Mesenchymal stem cell (in vitro differentiated cells and primary cell): ENCODE measurements at places on chromosomes 13 and 19.
A peak's percentile ranks its signal among the peaks of the same experiment; 100 is the strongest.

- no peak overlapping the region for H3K4me3 ChIP-seq
- H3K36me3 ChIP-seq, result no peaks in the 10 kb centered on the region
- no peaks in the 10 kb centered on the region for H3K27me3 ChIP-seq
Measured at GRCh38 chr19:45440873-45441654, 17.3 kb upstream of the ERCC1 start.

GRCh38 chr19:6060600-6061375 is 49.5 kb downstream of the RFX2 start:
- no peak overlapping the region for H3K27ac ChIP-seq
- H3K27me3 ChIP-seq, result no peaks in the 10 kb centered on the region
- H3K4me1 ChIP-seq, result peaks cover 14% of the 10 kb centered on the region
- H3K36me3 ChIP-seq, result no peaks in the 10 kb centered on the region
- DNase-seq, result no peak

- H3K27ac ChIP-seq, result no peak overlapping the region
- peaks cover 81% of the 10 kb centered on the region for H3K36me3 ChIP-seq
- no peak for DNase-seq
- H3K4me1 ChIP-seq, result peaks cover 11% of the 10 kb centered on the region
Measured at GRCh38 chr19:7933828-7934725, 8.1 kb upstream of the CTXN1 start.

GRCh38 chr13:99432609-99433542 is 68.4 kb upstream of the TM9SF2 start:
- H3K4me3 ChIP-seq, result no peak overlapping the region
- H3K36me3 ChIP-seq, result no peaks in the 10 kb centered on the region
- H3K27ac ChIP-seq, result no peak overlapping the region
- peak; percentile 91 for DNase-seq
- peaks cover 3% of the 10 kb centered on the region for H3K27me3 ChIP-seq
- H3K4me1 ChIP-seq, result peaks cover 10% of the 10 kb centered on the region

GRCh38 chr13:97256343-97256783 is 34.2 kb downstream of the MBNL2 start:
- peak overlapping the region; percentile 65 for H3K27ac ChIP-seq
- H3K4me3 ChIP-seq, result no peak overlapping the region
- no peaks in the 10 kb centered on the region for H3K27me3 ChIP-seq
- DNase-seq, result peak; percentile 96
